ENCODE measurements at places on chromosomes 12 and 14.

GRCh38 chr14:64760146-64760755 is 56.0 kb downstream of the PLEKHG3 start:
- peak; percentile 44 for DNase-seq

DNA sequence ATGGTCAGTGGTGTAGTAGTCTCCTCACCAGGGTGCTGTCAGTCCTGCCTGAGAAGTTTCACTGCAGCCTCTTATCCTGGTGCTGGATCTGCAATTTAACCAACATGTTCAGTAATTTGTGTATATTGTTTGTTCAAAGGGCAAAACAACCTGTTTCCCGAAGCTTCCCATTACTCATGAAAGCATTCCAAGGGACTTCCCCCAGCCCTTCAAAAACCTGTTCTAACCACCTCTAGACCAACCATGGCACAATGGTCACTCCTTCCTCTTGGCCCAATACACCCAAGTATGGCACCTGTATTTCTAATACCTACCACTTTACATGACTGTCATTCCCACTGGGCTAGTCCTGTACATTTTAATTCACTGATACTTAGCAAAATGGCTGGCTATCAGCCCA is 12.1 kb downstream of the CKAP4 start:
- no peak for DNase-seq

GRCh38 chr14:61802010-61802568 is 39.9 kb downstream of the SNAPC1 start:
- DNase-seq, result no peak

- no peak for DNase-seq
Observed at GRCh38 chr12:66279123-66279712, 23.1 kb upstream of the HELB start.

DNA sequence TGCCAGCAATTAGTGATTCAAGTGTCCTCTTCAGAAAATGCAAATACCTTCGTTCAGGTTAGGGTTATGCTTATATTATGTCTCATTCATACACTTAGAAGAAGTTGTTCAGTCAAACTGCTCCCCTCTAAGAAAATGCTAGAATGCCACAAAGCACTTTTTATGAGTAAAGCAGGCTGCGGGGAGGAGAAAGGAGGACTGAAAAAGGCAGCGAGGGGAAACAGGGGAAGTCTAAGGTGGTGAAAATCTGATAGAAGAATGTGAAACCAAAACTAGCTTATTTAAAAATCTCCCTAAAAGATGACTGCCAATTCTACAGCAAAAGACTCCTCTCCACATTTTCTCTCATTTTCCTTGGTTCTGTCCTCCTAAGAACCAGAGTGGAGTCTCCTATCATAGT is 70.1 kb downstream of the PRKD1 start:
- DNase-seq, result no peak

GRCh38 chr12:27260746-27261145 is 16.7 kb downstream of the STK38L start:
- DNase-seq, result no peak

DNA sequence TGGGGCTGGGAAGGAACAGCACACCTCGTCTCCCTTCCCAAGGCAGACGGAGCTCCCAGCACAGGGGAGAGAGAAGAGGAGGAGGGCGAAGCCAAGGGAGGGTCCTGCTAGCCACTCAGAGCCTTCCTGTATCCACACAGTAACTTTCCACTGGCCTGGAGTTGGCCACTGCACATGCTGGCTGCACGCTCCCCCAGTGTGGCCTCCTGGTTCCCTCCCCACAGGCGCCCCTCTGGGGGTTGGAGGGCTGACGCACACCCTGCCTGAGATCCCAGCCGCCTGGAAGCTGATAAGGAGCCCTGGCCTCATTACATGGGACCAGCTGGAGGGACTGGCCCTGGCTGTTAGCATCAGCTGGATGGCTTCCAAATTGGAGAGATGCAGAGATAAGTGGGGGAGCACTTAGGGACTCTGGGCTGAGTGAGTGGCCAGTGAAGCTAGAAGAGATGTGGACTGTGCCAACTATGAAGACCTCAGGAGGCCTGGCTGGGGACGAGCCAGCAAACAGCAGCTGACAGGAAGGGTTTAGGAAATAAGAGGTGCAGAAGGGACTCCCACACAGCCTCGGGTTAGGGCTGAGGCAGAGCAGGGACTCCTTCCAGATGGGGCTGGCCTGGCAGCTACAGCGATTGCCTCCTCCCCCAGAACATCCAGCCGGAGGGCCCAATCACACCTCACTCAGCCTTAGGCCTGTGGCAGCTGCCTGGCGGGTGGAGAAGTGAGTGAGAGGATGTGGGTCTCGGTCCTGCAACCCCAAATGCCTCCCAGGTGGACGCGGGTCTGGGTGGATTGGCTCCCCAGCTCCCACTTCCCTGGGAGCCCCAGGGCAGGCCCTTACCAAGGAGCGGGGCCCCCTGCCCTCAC is 26.3 kb upstream of the BCDIN3D start:
- peak; percentile 18 for DNase-seq

GRCh38 chr14:96053600-96054381 is 14.6 kb downstream of the C14orf132 start:
- DNase-seq, result peak; percentile 39

DNA sequence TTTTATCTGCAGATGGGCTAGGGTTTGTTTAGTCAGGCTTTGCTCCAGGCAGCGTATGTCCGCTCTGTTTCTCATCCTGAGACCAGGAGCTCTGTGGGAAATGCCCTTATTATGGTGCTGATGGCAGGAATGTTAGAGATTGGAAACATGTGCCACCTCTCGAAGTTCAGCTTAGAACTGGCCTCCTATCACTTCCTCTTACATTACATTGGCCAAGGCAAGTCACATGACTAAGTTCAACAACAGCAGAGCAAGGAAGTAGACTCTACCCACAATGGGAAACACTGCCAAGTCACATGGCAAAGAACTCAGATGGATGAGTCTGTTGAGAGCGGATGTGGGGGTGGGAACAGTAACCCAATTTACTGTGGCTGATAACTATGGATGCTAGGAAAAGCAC is 161.9 kb upstream of the WSCD2 start:
- DNase-seq, result no peak

- DNase-seq, result no peak
Observed at GRCh38 chr14:30874999-30875787, 834 bp downstream of the COCH start.

DNA sequence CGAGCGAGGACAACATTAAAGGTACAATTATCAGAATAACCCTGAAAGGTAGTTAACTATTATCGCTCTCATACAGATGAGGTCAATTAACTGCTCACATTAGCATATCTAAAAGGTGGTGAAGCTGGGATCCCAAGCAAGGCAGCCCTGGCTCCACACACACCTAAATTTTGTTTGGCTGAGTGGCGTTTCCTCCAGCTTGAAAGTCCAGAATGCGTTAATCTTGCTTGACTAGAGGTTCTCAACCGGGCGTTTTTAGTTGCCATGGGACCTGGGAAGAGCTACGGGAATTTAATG is 531 bp downstream of the DLGAP5 start:
- DNase-seq, result no peak

- DNase-seq, result no peak
Observed at GRCh38 chr12:105522166-105522825, 191.8 kb downstream of the C12orf75 start.

GRCh38 chr12:52454411-52455201 is 2.7 kb upstream of the KRT6B start:
- no peak for DNase-seq

DNA sequence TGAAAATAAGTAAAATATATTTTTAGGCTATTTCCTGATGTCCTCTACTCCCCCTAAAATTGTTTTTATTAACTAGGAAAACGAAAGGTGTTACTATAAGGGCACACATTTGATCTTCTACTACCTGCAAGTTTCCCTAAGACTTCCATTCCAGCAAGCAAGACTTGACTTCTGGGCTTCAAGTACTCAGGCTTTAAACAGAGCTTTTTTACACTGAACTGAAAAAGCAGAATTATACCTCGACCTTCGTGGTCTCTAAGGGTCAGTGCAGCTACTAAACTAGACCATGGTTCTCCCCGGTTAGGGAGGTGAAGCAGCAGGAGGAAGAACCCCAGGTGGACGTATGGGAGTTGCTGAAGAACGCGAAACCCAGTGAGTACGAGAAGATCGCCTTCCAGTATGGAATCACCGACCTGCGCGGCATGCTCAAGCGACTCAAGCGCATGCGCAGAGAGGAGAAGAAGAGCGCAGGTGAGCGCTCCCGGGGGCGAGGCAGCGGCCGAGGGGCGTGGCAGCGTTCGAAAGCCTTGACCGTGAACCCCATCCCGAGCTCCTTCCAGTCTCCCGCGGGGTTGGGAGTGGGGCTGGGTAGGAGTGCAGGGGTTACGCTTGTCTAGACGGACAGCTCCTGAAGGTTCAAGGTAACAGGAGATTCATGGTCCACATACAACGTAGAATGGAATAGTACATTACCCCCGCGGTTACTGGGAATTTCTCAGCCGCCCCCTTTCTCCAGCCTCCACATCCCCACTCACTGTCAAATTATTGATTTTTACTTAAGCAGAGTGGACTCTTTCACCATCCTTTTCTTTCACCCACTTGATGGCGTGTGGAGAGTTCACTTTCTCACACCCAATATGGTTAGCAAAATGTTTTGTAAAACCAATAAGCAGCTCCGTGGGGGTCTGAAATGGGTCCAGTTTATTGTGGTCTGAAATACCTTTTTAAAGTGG is 47.6 kb downstream of the MYBPC1 start:
- DNase-seq, result no peak

GRCh38 chr12:6603095-6603567 is 4.0 kb downstream of the CHD4 start:
- DNase-seq, result no peak

Measured in cerebellar nuclear complex (tissue), 1 donor.